ENCODE measurements at places on chromosomes 12 and 14. TPM values are rescaled to one million over a fixed set of nuclear protein-coding genes. Genes with fewer than 3 reads are reported as not detected.

DNA sequence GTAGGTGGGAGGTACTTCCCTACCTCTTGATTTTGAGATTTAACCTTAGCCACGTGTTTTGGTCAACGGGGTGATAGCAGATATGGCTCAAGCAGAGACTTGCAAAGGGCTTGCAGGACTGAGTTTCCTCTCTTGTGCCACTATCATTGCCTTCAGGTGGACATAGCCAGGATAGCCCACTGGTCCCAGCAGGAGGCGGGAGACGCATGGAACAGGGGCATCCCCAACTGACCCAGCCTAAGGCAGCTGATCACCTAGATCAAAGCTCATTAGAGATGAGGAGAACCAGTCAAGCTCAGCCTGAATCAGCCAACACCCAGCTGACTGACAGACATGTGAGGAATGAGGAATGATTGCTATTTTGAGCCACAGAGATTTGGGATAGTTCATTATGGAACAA lies 49.6 kb downstream of the CALM1 start:
- DNase-seq, result no peak

DNA sequence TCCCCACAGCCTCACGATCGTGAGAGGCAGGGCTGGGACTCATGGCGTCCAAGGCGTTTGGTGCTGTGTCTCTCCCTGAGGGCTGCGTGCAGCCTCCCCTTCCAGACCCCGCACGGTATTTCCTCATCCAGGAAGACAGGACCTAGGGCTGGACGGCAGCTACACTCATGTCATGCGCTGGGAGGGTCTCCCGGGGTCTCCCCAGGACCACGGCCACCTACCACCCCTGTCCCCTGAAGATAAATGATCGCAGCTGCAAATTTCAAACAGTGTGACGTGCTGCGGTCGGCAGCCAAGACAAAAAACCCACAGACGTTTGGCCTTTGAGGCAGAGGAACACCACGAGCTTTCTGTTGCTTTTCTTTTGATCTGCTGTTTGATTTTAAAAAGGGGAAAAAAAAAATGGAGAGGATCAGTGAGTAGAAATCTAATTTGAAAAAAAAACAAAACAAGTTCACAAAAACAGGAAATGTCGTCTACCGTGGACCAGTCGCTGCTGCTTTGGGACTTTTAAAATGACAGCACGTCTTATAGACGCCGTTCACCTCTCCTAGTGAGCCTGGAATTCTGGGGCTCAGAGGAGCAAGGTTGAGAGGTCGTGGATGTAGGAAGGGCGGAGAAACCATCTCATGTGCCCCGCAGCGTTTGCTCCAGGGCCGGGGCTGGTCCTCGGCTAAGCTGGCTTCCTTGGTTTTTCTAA lies 237.6 kb downstream of the SLC41A2 start:
- DNase-seq, result no peak

GRCh38 chr14:50318031-50318626 lies 6.0 kb downstream of the DMAC2L start:
- DNase-seq, result no peak

GRCh38 chr12:60223242-60223641 lies 627.4 kb downstream of the SLC16A7 start:
- no peak for DNase-seq

The CCDC197 gene
- total RNA-seq, result not detected

The MIS18BP1 gene
- total RNA-seq, result 28.5 TPM

The CNTN1 gene
- 1.1 TPM for total RNA-seq

DNA sequence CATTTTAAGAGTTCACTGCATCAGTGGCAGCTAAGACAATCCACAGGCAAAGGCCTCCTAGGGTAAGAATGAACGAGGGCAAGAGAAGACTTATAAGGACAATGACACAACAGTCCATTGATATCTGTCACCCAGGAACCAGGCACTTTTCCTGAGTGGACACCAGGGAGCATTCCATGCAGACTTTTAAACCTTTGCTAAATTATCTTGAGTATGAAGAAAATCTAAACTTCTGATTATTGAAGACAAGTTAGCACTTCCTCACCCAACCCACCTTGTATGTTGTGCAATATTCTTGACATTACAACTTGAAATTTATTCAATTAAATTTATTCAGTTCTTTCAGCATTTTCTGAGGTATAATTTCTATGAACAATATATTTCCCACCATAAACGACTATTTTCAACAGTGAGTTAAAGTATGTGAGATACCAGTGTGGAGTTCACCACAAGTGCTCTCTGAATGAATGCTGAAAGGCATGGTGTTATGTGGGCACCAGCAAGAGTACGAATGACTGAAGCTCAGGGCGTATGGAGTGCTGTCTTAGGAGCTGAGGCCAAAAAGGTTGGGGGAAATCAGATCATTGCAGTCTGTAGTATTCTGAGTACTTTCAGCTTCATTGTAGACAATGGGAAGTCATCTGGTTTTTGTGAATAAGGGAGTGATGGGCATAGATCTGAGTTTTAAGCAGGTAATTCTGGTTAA lies 124.3 kb upstream of the LMNTD1 start:
- DNase-seq, result no peak

DNA sequence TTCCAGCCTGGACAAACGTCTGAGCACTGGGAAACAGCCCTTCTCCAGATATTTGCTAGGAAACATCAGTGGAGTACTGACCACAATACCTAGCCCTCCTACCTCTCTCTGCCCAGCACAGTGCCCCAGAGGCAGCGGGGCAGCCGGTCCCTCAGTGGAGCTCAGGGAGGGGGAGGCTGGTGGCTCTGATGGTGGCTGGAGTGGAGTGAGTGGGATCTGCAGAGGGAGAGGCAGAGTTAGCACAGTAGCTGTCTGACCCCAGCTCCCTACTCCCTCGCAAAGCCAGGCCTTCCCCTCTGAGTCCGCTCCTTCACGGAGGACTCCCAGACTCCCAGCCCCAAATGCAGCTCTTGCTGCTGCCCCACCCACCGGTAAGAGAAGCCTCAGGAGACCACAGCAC lies 30.0 kb downstream of the NCKAP5L start:
- no peak for DNase-seq

GRCh38 chr12:65882486-65882885 lies 58.2 kb downstream of the HMGA2 start:
- no peak for DNase-seq

- no peak for DNase-seq
These were observed 2.1 kb downstream of the TMEM179 start for GRCh38 chr14:104602315-104602932.

The INF2 gene
- total RNA-seq, result 96.9 TPM

The INHBC gene
- total RNA-seq, result not detected

DNA sequence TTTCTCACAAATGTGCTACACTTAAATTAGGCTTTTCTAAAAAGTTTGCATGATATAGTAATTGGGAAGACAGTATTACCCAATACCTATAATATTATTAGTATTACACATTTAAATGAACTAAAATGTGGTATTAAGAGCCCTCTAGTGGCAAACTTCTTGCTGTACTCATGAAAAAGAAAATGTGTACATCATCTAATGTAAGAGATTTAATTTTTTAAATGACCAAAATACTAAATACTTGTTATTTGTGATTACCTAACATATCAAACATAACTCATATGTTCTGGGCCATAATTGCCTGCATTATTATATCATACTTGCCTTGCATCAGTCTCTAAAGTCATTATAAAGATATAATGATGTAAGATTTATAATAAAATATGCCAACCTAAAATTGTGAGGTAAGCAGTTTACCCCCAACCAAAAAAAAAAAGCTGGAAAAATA lies 64.2 kb downstream of the DNAI7 start:
- no peak for DNase-seq

DNA sequence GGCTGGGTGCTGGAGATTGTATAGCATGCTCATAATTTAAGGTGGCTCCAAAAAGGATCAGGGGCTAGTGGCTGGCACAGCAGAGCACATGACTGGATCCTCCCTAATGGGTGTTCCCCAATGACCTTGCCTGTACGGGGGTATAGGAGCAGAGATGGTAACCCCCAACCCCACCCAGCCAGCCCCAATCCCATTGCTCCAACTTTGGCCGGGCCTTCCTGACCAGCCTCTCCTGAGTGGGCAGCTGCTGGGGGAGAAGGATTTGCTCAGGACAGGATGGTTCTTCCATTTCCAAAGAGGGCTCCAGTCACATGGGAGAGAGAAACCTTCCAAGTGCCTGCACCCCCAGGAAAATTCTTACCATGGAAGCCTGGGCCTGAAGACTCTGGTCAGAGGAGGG lies 15.3 kb upstream of the NR4A1 start:
- DNase-seq, result no peak

DNA sequence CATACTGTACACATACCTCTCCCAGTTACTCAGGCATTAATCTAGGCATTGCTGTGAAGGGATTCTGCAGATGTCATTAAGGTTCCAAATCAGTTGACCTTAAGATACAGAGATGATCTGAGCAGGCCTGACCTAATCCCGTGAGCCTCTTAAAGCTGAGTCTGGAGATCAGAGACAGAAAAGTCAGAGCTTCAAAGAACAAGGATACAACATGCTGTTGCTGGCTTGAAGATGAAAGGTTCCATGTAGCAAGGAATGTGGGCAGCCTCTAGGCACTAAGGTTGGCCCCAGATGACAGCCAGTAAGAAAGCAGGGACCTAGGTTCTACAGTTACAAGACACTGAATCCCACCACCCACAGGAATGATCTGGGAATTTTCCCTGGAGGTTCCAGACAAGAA lies 81.1 kb downstream of the MAP1LC3B2 start:
- DNase-seq, result no peak

- no peak for DNase-seq
These were observed 136.5 kb upstream of the AMIGO2 start for GRCh38 chr12:47216150-47216677.

GRCh38 chr12:70645494-70646317 lies 8.5 kb upstream of the PTPRB start:
- DNase-seq, result no peak

The KIF5A gene
- total RNA-seq, result 0.13 TPM

The ADAM20 gene
- total RNA-seq, result 3.2 TPM

DNA sequence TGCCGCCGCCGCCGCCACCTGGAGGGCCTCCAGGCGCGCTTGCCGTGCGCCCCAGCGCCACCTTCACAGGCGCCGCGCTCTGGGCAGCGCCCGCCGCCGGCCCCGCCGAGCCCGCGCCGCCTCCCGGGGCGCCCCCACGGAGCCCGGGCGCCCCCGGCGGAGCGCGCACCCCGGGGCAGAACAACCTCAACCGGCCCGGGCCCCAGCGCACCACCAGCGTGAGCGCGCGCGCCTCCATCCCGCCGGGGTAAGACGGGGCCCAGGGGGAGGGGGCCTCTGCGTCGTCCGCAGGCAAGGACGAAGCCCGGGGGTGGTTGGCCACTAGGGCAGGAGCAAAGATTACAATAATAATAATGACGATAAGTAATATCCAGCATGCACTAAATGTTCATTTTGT lies 21.3 kb downstream of the DTX1 start:
- DNase-seq, result no peak

The NXPH4 gene
- total RNA-seq, result not detected

The IGFBP6 gene
- total RNA-seq, result 573 TPM

GRCh38 chr14:23122086-23122485 lies 3.0 kb upstream of the CEBPE start:
- DNase-seq, result no peak

- no peak for DNase-seq
These were observed 207.0 kb upstream of the GARIN2 start for GRCh38 chr14:66982247-66982646.

DNA sequence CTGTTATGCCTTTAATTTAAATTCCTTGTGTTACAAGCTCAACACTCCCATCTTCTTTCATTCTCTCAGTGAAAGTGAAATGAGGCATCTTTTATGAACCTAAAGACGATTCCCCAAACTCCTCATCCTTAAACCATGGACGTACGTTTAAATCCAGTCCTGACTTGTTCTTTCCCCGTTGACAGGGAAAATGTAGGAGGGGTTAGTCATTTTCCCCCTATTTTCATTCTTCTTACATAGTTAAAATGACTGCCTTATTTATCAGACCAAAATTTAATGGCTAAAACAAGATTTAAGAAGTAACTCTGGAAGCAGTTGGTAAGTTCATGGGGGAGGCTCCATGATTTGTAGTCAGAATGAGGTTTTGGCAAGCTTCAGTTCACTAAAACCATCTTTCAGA lies 134.9 kb downstream of the KCNA5 start:
- no peak for DNase-seq

The RECQL gene
- 28.7 TPM for total RNA-seq

GRCh38 chr12:101488469-101488868 lies 13.3 kb downstream of the SPIC start:
- no peak for DNase-seq

DNA sequence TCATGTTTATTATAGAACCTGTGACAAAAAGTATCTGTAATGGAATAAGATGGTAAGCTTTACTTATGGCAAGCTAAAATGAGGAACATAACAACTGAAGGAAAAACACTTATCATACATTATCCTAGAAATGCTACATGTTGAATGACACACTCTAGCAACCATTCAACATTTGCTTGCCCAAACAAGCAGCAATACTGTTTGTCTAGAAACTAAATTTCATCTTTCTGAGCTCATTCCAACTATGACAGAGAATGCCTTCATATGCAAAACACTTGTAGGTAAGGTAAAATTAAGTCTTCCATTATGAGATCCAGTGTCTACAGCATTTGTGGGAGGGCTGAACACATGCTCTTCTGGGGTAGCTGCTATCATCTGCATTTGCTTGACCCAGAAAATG lies 108.1 kb downstream of the MDGA2 start:
- no peak for DNase-seq

The CLEC2B gene
- total RNA-seq, result 48.2 TPM

The HOTAIR gene
- 0.32 TPM for total RNA-seq

The CFAP251 gene
- 15.3 TPM for total RNA-seq
